Ammon's horn (tissue), 1 donor: ENCODE measurements at places on chromosomes 11 and 22.

DNA sequence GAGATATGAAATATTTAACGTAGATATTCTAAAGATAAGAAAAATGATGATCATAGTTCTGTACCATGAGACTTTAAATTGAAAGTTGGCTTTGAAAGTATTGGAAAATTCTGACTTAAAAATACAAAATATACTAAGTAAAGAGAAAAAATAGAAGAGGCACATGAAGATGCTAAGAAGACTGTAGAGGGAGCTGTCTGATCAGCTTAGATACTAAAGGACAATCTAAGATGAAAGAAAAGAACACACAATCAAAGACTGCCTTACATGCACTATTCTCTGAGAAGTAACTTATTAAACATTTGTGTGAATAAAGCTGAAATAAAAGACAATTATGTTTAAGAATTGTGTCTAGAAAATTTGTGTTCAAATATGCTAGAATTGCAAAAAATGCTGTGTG is 55.1 kb downstream of the RBMXL2 start:
- DNase-seq = peak; percentile 61

DNA sequence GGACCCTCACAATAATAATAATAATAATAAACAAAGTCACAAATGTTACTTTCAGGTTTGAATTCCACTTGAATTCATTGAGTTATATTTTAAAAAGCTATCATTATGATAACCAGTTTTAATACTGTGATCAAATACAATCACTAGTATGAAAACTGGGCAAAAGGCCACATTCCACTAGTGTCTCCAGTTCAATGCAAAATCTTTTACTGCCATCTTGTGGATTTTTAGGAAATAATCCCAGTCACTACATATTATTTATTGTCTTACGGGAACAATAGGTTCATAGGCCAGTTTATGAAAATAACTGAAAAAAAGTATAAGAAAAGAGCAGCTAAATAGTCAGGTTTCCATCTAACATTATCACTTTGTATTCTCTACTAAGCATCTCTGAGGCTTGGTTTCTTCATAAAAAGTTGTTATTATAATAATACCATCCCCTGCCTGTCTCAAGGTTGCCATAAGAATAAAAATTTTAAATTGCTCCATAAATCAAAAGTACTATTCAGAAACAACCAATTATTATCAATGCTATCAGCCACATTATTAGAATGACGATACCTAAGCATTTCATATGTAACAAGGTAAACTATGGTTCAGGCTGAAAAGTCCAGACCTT is 533.9 kb upstream of the CCDC90B start:
- DNase-seq = peak; percentile 82

DNA sequence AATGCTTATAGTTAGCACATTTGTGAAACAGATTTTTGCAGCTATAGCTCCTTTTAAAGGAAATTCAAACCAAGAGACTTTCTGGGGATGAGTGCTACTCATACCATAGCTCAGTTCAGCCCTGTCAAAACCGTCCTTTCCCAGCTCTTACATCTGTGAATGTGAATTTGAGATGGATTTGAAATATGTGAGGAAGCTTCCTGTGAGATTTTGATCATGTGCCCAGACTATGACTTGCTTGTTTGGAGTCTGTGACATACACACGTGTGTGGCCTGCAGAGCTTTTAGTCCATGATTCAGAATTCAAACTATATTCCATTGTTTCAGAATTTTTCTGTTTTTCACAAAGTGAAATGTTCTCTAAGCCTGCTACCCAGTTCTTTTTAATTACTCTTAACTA is 4.4 kb upstream of the MMP1 start:
- no peak for DNase-seq

DNA sequence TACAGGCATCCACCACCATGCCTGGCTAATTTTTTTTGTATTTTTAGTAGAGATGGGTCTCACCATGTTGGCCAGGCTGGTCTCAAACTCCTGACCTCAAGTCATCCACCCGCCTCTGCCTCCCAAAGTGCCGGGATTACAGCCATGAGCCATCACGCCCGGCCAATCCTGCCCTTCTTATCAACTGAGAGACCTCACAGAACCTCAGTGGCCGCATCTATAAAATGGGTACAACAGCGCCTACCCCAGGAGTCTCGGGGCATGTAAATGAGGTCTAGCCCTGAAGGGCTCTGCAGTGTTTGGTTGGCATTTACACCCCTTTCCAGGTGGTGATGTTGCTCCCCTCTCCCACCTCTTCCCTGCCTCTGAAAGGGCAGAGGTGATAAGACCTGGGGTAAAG is 11.7 kb downstream of the SYNGR1 start:
- DNase-seq = no peak

DNA sequence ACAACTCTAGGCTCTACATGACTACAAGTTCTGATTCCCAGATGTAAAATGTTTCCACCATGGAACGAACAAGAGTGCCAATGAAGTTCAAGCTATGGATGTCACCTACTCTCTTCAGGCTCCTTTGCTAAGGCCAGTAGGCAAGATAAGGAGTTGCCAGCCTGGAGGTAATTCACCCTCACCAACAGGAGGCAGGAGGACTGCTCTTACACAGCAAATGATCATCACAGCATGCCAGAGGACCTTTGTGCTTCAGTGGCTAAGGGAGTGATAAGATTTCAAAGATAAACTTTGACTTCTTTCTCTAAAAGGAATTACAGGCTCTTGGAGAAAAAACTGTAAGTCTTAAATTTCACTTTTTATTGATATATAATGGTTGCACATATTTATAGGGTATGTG is 54.1 kb upstream of the SLC36A4 start:
- no peak for DNase-seq

GRCh38 chr11:106399624-106400023 is 322.2 kb downstream of the AASDHPPT start:
- no peak for DNase-seq
